Fibroblast of the conjunctiva (primary cell): ENCODE measurements at places on chromosomes 3 and 15.

GRCh38 chr15:74170071-74170844 lies 3.3 kb upstream of the ISLR start:
- DNase-seq = no peak

GRCh38 chr3:46481636-46482035 lies 16.1 kb upstream of the RTP3 start:
- no peak for DNase-seq

DNA sequence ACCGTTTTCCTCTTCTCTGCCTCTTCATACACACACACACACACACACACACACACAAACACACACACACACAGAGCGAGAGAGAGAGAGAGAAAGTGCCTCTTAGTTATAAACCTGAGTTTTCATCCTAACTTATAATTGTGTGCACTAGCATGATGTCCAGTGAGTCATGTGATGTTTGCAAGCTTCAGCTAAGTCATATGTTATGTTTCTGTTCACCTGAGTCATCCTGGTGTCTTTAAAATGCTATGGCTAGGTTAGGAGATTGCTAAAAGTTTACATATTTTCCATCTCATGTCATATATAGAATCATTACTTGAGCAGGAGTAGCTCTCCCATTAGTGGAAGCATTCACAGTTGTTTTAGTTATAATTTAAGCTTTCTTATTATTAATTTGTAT lies 155.8 kb downstream of the EPHA6 start:
- DNase-seq = peak; percentile 8

DNA sequence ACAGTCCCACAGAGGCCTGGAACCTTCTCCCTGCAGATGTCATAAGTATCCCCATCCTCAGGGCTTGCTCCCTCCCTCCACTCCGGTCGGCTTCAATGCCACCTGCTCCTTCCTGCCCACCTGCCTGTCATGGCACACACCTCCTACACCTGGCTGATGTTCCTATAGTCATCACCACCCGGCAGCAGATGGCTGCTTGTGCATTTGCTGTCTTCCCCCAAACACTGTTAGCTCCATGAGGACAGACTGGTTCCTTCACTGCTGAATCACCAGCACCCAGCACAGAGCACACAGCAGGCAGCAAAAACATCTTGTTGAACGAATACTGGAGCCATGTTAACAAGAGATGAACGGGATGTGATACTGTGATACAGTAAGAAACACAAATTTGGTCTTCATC lies 14.8 kb downstream of the TARS3 start:
- DNase-seq = no peak
